HT1080 (cell line): ENCODE measurements at places on chromosomes 5 and 9. TPM values are rescaled to one million over a fixed set of nuclear protein-coding genes. Genes with fewer than 3 reads are reported as not detected.

DNA sequence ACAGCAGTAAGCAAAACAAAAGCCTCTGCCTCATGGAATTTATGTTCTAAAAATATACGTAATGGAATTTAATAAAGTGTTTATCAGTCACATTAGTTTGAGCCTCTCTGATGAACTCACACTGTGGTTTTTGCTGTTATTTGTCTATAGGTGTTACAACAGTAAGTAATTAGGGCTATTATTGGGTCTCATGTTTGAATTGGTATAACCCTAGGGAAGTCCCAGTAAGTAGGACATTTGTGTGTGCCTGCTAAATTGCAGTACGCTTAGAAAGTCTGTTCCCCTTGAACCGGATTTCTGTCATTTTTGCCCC, 197.6 kb downstream of the NR3C1 start:
- DNase-seq, result no peak

- no peak for DNase-seq
Observed at GRCh38 chr9:32906213-32906612, 95.2 kb downstream of the APTX start.

TPM2 gene
- 405 and 411 TPM in 2 replicates for total RNA-seq

GRCh38 chr5:90484540-90484939, 9.9 kb downstream of the POLR3G start:
- no peak for DNase-seq

- no peak for DNase-seq
Observed at GRCh38 chr5:112649882-112650281, 87.8 kb upstream of the APC start.

DNA sequence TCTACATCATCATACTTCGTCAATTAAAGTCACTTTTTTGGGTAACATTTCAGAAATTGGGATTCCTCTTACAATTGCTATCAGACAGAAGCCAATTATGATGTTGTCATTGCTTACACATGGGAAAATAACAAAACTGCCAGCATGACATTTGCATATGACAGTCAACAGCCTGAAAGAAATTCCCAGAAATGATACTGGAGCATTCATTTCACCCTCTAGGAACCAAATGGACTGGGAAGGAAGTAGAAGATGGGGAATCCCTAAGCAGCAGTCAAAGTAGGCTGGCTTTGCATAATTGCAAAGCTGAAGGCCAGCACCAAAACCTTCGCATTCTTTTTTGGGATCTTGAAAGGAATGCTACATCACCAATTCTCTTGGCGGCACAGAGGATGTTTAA, 10.7 kb downstream of the HMGCS1 start:
- DNase-seq, result no peak

- no peak for DNase-seq
Observed at GRCh38 chr9:134333234-134333873, 7.1 kb downstream of the RXRA start.

CDX1 gene
- total RNA-seq, result not detected in 2 replicates

- no peak for DNase-seq
Observed at GRCh38 chr5:180101451-180102105, 30.0 kb upstream of the RNF130 start.

DNA sequence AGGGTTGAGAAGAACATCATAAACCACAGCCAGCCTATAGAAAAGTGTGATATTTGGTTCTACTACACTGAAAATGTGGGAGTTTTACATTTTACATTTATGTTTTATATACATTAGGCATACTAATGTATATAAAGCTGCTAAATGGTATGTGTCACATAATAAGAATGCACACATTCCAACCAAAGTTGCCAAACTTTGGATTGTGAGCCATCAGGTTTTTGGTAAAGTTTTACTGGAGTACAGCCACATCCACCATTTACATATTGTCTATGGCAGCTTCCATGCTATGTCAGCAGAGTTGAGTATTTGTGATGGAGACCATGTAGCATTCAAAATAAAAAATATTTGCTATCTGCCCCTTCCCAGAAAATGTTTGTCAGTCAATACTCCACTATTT, 23.1 kb upstream of the TARS1 start:
- DNase-seq, result no peak

DNA sequence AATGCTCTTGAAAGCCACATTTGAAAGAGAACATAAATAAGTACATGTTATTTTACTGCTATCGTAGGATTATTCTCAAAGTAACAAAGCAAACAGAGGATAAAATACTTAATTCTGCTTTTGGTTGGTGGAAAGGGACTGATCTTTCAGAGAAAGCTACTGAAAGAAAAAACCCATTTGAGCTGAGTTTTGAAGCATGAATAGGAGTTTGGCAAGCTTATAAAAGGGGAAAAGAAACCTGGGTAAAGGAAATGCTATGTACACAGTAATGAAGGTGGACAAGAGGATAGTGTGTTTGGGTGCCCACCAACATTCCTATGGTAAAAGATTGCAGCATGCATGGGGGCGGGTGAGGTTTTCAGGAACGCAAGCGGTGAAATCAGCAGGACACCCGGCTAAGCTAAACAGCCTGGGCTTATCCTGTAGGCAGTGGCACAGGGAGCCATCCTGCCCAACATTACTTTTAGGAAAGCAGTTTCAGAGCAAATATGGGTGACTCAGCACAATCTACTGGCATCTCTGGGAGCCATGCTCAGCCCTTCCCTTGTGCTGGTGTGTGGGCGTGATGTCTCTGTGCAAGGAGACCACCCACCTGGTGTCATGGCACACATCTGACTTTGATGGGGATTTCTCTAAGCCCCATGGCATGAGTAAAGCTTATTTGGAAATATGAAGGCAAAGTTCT, 673.9 kb upstream of the KLF4 start:
- peak; percentile 21 for DNase-seq

- no peak for DNase-seq
Observed at GRCh38 chr5:96645091-96645490, 17.1 kb upstream of the CAST start.
